ENCODE measurements at places on chromosomes 5 and 9. TPM values are rescaled to one million over a fixed set of nuclear protein-coding genes. Genes with fewer than 3 reads are reported as not detected.

S100Z gene
- not detected for total RNA-seq

LIX1 gene
- total RNA-seq: 7.3 TPM

TRIO gene
- total RNA-seq: 310 TPM

SLC24A2 gene
- 3.7 TPM for total RNA-seq

CCDC69 gene
- 0.41 TPM for total RNA-seq

OSMR gene
- total RNA-seq: 0.82 TPM

C9 gene
- total RNA-seq: under 0.01 TPM

SLC35A4 gene
- total RNA-seq: 2.0 TPM

WNK2 gene
- 12.6 TPM for total RNA-seq

BTNL3 gene
- total RNA-seq: not detected

HSPA5 gene
- total RNA-seq: 23.6 TPM

TAF11L5 gene
- total RNA-seq: not detected

ANKRD34B gene
- 0.41 TPM for total RNA-seq

SPATA31A5 gene
- not detected for total RNA-seq

PLPPR1 gene
- 249 TPM for total RNA-seq

Measured in frontal cortex (tissue), 4 donors.